Suppressor macrophage treated with lipopolysaccharide for 1 hour (primary cell): ENCODE measurements at places on chromosomes 4 and X.

DNA sequence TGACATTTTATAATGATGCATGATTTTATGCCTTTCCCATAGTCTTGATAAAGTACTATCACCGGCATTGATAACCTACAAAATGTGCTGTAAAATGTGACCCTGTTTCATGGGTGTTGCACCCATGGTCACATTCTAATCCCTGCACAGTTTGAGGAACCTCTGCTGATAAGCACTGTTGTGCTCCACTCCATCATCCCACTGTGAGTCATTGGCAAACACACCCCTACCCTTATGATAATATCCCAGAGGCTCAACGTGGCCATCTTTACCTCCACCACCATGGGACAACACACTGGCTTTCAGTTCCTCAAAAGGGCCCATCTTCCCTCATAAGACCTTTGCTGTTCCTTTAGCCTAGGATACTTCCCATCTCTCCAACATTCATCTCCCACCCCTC lies 32.0 kb upstream of the SGMS2 start:
- peak; percentile 33 for DNase-seq

- no peak for DNase-seq
Measured at GRCh38 chr4:65249111-65249510, 421.2 kb downstream of the EPHA5 start.

GRCh38 chr4:149708513-149709130 lies 107.0 kb downstream of the IQCM start:
- no peak for DNase-seq

DNA sequence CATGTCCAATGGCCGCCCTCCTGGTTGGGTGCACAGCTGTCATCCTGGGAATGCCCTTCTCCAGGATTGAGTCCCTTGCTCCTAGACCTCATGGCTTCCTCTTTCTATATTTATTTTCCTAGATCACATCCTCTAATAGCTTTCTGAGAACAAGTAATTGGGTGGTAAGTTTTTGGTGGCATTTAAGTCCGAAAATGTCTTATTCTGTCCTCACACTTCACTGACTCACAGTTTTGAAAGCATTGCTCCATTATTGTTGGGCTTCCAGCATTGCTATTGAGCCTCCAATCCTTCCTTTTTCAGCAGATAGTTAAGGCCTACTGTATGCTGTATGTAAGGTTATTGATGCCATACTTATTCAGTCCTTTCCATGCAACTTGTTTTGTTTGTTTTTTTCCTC lies 25.9 kb downstream of the PGM2 start:
- peak; percentile 73 for DNase-seq

DNA sequence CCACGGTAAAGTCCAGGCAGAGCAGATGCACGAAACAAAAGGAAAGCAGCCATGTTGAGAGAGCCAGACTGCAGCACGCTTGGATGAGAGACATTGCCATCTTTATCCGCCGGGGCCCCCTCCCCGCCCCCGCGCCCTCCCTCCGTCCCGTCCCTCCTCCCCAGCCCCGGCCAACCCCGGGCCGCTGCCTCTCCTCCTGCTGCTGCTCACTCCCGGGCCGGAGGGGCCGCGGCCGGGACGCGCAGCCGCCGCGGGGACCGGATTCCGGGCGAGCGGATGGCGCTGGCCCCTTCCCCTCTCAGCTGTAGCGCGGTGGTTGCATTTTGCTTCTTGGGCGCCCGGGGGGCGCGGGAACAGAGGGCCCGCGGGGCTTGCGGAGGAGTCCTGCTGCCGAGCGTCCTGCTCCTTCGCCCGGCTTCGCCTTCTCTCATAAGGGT lies 542 bp downstream of the RNF150 start:
- peak; percentile 5 for DNase-seq

- DNase-seq, result no peak
Measured at GRCh38 chrX:28124416-28124815, 143.2 kb upstream of the DCAF8L1 start.

DNA sequence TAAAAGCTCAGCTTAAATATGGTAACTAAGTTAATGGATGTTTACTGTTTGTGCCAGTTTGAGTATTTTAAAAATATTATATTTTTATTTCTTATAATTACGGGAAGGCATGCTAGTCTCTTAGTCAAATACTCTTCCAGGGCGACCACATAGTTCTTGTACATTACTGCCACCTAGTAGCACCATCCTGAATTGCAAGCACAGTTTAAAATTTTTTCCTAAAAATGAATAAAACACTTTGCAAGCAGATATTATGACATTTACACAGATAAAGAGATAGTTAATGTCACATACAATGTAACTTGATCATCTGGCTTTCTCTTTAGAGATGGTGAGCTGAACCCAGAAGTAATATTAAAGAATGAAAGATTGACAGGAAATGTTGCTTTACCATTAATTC lies 11.5 kb downstream of the NDP start:
- peak; percentile 45 for DNase-seq

DNA sequence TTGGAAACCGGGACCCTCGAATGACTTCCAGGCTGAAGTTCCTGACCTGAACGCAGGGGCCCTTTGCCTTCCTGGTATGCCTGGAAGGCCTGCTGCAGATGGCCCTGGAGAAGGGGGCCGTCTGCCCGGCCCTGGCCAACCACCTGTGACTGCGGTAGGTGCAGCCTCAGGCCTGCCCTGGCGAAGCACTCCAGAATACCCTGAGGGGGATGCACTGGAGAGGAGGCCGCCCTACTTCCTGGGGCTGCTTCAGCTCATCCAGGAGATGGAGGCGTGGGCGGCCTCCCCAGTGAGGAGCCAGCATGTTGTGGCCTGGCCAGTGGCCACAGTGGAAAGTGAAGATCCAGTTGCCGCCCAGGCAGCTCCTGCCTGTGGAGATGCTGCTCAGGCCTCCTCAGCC lies 26.4 kb upstream of the PNMA3 start:
- no peak for DNase-seq

- DNase-seq, result no peak
Measured at GRCh38 chr4:101944649-101945048, 154.1 kb downstream of the BANK1 start.

DNA sequence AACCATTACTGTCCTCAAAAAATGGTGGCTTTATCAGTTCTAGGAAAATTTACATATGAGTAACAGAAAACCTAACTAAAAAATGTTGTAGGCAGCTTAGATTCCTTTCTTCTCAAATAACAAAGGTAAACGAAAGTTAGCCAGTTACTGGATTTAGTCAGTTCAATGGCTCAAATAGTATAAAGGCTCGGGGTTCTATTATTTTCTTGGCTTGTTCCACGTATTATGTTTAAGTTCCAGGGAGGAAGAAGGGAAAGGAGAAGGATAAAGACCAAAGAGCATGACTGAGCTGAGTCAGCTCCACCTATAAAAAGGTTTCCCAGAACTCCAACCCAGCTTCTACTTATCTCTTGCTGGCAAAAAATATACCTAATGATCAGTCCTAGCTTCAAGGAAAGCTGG lies 41.0 kb upstream of the MAB21L2 start:
- DNase-seq, result no peak

- no peak for DNase-seq
Measured at GRCh38 chrX:10240918-10241317, 84.1 kb downstream of the CLCN4 start.
